Neural progenitor cell (in vitro differentiated cells): ENCODE measurements at places on chromosomes 3 and 15.

DNA sequence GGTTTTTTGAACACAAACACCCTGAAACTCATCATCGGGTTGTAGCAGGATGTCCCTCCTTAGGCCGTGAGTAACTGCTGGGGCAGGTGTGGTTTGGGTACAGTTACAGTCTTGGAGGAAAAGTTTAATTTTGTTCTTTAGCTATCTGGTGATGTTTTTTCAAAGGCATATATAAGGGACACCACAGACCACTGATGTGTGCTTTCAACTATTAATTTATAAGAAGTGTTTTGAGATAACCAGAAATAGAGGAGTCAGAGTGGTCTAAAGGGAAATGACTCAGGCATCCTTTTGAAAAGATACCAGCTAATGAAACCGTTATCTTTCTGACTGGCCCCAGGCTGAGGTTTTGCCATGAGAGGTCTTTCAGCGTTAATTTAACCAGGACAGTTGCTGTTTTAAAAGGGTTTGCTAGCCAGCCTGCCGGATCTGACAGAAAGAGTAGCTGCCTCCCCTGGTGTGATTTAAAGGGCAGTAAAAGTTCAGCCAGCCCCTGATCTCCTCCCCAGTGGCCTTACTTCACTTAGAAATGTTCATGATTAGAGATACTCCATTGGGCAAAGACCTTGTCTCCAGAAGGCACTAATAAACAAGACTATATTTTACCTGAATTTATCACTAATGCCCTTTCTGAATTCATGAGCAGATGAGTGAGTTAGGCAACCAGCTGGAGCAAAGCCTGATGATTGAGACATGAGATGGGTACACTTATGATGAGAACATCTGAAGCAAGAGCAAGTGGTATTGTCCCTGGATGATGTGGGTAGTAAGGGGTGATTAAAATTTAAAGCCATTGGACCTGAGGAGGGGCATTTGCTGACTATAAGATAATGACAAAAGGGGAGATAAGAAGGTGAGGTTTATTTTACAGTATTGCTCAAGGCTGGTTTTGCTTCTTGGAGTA, 482.5 kb upstream of the TBL1XR1 start:
- DNase-seq, result peak; percentile 22

DNA sequence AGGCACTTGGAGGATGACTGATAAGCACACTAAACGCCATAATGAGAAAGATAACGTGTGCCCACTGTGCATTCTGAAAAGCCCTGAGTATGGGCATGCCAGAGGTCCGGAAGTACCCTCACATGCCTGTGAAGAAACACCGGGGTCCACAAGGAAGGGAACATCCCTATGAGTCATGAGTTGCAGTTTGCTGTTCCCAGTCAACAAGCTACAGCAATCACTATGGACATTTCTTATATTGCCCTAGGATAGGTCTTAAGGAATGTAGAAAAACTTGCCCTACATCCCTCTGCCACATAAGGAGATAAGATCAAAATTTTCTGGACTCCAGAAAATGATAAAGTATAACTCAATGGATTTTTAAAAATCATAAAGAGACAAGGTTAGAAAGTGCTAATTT, 9.9 kb downstream of the MB21D2 start:
- DNase-seq, result no peak

DNA sequence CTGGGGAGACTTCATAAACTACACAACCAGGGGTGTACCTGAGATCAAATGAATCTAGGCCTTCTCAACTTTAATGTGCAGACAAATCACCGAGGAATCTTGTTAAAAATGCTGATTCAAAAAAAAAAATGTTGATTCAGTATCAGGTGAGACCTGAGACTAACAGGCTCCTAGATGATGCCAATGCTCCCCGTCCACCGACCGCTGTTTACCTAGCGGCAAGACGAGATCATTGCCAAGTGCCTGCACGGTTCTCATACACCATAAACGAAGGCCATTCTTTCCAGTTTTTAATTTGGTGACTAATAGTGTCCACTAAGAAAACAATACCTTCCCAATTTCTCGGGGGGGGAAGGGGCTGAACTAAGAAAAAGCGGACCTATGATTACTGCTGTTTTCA, 2.5 kb upstream of the FSIP1 start:
- DNase-seq, result no peak

DNA sequence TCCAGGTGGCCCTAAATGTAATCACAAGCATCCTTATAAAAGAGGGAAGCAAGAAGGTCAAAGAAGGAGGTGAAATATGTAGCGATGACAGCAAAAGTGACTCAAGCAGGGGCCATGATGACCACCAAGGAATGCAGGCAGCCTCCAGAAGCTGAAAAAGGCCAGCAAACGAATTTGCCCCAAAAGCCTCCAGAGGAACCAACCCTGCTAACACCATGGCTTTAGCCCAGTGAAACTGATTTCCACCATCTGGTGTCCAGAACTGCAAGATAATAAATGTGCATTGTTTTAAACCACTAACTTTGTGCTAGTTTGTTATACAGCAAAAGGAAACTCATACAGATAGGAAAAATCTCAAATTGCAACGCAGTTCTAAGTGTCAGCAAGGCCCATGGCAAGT, 23.0 kb upstream of the RBSN start:
- no peak for DNase-seq

DNA sequence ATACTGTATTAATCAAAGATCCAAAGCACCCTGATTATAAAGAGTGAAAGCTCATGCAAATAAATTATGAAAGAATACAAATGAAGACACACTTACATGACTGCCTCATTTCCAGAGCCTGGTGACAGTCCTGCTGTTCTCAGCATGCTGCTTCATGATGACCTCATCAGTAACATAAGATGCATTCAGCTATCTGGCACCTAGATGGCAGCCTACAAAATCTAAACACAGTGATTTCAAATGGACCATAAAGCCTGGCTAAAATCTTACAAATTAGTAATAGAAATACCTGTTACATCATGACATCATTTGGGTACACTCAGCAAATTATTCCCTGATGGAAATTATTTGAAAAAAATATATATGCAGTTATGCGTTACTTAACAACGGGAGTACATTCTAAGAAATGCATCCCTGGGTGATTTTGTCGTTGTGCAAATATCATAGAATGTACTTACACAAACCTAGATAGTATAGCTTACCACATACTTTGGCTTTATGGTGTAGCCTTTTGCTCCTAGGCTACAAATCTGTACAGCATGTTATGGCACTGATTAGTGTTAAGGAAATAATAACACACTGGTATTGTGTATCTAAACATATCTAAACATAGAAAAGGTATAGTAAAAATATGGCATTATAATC, 207.2 kb downstream of the EPHA3 start:
- peak; percentile 59 for DNase-seq

- DNase-seq, result peak; percentile 62
Observed at GRCh38 chr15:80309769-80310384, 57.9 kb upstream of the CTXND1 start.

DNA sequence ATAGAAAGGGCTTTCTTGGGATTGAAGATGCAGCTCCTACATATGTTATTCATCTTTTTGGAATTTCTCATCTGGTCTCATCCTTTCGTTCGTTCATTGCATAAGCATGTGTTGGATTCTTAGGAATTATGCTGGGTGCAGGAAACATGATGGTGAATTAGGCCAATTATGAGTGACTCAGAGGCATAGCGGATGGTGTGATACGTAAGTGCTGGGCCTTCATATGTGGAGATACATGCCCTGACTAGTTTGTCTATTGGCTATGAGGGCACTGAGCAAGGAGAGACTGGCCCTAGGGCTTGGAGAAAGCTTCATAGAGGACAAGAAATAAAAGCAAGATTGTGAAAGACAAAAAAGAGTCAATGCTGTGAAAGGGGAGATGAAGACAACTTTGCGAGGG, 235.1 kb downstream of the MYRIP start:
- no peak for DNase-seq

DNA sequence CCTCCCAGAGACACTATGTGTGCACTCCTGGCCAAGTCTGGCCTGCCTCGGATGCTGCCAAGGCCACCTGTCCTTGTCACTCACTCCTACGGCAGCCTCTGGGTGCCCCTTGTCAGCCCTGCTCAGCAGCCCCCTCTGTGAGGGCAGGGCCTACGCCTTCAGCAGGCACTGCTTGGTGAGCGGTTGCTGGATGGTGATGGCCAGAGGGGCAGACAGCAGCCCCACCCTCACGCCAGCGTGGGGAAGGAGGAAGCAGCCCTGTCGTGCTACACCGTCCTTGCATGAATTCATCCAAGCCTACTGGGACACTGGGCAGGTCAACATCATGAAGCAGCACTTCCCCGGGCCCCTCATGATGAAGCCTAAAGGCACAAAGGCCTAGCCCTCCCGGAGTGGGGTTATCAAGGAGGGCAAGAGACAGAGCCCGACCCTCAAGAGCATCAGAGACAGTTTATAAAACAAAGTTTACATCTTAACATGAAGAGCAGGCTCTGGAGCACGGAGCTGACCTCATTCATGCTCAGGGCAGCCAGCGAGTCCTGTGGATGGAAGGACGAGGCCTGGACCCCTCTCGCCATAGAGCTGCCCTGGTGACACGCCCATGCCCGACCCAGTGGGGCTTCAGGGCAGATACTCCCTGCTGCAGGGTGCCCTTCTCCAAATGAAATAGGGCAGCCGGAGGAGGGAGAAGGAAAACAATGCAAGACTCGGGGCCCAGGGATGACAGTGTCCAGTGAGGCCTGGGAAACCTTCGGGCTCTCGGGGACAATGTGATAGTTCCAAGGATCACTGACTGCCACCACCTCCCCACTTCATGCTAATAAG, 25.3 kb downstream of the CHDH start:
- DNase-seq, result no peak

GRCh38 chr3:4174791-4175190, 128.4 kb upstream of the SETMAR start:
- no peak for DNase-seq

DNA sequence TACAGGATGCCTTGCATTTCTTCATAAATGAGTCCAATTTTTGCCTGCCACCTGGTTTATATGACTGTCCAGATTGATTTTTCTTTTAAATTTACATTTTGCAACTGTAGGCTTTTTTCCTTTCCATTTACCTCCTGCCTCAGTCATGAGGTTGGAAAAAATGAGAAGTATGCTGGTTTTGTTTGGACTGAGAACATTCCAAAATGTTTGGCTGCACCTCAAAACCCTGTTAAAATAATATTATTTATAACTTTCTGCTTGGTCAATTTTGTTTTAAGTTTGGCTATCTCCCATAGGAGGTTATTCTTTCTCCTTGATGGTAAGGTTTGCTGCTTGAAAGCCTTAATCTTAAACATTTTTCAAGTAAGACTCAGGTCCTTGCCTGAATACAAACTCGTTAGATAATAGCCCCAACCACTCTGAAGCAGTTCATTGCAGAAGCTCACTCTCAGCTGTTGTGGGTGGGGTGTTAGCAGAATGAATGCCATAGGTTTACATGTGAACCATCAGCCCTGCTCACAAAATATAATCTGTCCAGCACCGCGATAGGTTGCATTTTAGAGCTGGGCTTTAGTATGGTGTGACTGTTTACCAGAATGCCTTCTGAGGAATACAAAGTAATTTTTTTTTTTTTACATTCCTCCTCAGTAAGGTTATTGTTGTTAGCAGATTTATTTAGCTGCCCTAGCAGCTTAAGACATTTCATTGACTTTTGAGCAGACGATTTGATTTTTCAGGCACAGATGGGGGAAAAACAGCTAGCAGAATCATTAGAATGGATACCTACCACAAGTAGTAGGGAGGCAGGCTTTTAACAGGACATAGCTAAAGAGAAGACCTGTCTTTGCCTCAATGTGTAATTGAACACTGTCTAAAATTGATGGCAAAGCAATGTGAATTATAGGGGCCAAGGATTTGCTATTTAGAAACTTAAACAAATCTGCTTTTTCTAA, 630.8 kb upstream of the KCNMB2 start:
- DNase-seq, result no peak

DNA sequence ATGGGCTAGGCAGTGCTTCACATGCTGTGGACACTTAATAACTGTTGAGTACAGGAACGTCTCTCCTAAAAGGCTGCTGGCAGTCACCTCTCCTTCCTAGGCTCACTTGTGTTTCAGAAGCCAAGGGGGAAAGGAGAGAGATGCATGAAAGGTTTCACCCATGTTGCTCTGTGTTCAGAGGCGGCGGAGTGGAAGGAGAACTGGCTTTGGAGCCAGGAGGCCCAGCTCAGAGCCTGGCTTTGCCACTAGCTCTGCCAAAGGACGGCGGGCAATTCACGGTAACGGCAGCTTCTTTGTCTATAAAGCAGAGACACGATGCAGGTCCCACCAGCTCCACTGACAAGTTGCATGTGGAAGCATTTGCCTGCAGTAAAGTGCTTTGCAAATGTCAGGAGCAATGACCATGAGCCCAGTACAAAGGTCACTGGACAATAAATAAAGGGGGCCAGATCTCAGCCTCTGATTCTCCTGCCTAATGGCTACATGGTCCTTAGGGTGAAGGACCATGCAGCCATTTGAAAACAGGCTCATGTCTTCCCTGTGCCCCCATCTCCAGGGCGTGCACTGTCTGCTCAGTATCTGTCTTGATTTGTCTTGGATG, 171.7 kb upstream of the TLE3 start:
- DNase-seq, result peak; percentile 48

GRCh38 chr3:187947927-187948682, 202.8 kb upstream of the BCL6 start:
- no peak for DNase-seq

- DNase-seq, result no peak
Observed at GRCh38 chr3:188034989-188035388, 119.0 kb upstream of the LPP start.

- DNase-seq, result no peak
Observed at GRCh38 chr3:25581335-25581734, 83.4 kb downstream of the TOP2B start.

DNA sequence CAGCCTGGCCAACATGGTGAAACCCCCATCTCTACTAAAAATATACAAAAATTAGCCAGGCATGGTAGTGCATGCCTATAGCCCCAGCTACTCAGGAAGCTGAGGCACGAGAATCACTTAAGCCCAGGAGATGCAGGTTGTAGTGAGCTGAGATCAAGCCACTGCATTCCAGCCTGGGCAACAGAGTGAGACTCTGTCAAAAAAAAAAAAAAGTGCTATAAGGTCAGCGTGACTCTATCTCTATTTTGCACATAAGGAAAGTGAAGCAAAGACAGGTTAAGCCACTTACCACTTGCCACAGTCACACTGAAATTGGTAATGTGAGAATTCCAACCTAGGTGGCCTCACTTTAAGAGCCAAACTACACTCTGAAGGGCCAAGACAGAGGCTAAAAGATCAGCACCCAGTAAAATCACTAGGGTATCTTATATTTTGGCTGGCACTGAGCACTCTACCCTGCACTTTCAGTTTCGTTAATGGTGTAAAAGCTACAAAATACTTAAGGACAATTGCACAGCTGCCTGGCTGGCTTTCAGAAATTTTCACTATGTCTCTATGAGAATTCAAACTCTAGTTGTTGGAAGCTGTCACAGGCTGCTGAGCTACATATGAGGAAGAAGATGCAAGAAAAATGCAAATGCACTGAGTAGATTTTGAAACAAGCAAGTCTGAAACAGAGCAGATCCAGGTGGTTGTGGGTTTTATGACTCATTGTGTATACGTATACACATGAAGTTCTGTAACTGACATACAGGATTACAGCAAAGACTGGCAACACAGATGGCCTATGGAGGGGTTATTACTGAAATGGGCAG, 32.7 kb downstream of the TRANK1 start:
- no peak for DNase-seq
